ENCODE measurements at places on chromosomes 16 and 17.

DNA sequence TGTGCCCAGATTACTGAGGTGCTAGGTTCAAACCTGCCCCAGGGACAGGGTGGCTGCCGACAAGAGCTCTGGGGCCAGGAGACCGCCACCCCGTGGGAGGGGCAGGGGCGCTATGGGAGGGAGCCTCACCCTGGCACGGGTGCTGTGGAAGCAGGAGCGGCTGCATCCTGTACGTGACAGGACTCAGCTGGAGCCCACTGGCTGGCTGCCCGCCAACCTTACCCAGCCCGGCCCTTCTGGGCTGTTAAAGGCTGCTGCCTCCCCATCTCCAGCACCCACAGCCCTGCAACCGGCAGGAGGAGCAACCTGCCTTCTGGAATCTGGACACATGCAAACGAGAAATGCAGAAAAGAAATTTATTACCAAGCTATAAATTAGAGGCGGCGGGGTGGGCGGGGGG is 11.2 kb downstream of the PAM16 start:
- DNase-seq = no peak

- DNase-seq = no peak
Measured at GRCh38 chr16:57000271-57001025, 11.1 kb downstream of the NLRC5 start.

- no peak for DNase-seq
Measured at GRCh38 chr16:87412996-87413421, 20.9 kb downstream of the MAP1LC3B start.

DNA sequence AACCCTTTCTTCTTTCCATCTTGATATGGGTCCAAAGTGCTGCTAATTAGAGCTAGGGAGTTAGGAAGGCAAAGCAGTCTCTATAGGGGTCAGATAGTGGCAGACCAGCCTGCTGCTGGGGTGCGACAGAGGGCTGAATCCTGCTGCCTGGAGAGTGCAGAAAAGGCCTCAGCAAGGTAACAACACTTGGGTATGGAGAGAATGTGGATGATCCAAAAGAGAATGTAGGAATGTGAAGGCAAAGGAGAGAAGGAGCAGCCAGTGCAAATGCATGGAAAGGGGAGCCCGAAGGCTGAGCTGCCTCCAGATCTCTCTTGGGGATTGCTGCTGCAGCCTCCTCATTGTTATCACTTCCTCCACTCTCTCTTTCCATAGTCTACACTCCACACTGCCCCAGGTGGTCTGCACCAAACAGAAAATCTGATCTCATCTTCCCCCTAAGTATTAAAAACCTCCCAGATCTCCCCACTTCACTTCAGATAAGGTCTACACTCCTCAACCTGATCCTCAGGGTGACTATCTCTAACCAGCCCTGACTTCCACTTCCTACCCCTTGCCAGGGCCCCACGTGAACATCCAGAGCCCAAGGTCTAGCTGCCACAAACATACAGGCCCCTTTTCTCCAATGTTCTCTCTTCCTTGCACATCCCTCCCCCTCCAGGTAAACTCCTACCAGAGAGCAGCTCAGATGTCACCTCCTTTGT is 28.8 kb downstream of the TOM1L2 start:
- no peak for DNase-seq

- DNase-seq = no peak
Measured at GRCh38 chr16:20844054-20844453, 37.7 kb downstream of the REXO5 start.

DNA sequence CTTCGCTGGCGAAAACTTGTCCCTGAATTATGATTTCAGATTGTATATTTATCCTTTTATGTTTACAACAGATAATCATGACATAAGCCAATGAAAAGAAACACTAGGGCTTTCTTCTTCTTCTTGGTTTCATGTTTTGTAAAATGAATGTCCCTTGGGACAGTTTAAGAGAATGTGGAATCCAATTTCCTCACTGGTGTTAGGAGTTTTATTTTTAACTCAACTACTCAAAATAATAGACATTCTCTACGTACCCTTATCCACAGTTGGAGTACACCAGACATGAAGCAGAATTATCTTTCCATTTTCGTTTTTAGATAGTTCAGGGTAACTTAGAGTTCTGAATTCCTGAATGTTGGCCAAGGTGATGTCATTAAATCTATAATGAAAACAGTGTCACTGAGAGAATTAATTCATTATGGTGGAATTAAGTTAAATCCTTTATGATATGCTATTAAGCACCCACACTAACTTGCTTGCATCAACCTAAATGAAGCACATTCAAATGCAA is 43.4 kb downstream of the IRX6 start:
- no peak for DNase-seq

- DNase-seq = no peak
Measured at GRCh38 chr16:74811911-74812310, 37.3 kb upstream of the FA2H start.
